CD8-positive, alpha-beta T cell (primary cell): ENCODE measurements at places on chromosomes 1 and 21.

DNA sequence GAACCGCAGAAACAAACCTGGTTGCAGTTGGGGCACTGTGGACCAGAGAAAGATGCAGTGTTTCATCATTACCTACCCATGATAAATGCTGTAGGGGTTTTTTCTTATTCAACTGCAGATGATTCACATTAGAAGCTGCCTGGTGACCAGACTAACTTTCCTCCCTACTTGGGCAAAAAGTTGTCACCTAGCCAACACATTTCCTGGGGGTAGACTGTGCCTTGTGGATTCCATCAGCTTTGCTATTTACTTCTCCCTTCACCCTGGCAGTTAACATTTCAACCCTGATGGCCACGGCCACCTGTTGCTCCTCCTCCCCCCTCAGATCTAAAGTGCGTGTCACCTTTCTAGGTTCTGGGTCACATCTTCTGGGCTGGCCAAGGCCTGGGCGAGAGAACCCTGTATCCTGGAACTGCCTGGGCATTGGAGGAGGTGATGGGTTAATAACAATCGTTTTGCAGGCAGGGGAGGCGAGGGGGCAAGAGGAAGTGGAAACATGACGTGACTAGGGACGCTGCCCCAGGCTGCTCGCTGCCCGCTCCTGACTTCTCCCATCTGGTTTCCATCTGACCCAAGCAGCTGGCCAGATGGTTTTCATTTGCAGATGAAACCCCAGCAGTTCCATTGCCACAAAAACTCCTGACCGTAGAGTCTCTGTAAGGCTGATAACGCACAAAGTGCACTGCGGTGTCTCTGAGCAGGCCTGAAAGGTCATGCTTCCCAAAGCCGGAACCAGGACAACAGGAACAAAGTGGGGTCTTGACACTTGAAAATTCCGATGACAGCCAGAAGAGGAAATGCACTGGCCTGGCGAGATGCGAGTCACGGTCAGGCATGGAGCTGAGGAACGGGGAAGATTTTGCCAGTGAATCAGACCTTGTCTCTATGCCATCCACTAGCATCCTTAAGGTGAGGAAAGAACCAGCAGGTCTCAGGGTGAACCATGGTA lies 36.6 kb downstream of the CAPZB start:
- DNase-seq = no peak

DNA sequence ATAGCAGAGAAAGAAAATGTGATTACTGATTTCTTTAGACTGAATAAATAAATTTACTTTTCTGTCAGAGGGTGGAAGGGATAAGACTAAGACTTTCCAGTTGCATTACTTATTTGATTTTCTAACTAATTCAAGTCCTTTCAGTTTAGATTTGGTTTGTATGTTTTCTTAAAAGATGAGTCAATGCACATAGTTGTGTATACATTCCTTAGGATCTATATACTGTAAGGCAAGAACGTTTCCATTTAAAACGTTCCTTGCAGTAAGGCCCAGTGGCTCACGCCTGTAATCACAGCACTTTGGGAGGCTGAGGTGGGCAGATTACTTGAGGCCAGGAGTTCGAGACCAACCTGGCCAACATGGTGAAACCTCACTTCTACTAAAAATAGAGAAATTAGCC lies 14.5 kb upstream of the SERTAD4 start:
- no peak for DNase-seq

- no peak for DNase-seq
These were observed 5.3 kb upstream of the TXNIP start for GRCh38 chr1:146001709-146002108.

- no peak for DNase-seq
These were observed 82.1 kb upstream of the ARHGAP29 start for GRCh38 chr1:94319319-94320102.

DNA sequence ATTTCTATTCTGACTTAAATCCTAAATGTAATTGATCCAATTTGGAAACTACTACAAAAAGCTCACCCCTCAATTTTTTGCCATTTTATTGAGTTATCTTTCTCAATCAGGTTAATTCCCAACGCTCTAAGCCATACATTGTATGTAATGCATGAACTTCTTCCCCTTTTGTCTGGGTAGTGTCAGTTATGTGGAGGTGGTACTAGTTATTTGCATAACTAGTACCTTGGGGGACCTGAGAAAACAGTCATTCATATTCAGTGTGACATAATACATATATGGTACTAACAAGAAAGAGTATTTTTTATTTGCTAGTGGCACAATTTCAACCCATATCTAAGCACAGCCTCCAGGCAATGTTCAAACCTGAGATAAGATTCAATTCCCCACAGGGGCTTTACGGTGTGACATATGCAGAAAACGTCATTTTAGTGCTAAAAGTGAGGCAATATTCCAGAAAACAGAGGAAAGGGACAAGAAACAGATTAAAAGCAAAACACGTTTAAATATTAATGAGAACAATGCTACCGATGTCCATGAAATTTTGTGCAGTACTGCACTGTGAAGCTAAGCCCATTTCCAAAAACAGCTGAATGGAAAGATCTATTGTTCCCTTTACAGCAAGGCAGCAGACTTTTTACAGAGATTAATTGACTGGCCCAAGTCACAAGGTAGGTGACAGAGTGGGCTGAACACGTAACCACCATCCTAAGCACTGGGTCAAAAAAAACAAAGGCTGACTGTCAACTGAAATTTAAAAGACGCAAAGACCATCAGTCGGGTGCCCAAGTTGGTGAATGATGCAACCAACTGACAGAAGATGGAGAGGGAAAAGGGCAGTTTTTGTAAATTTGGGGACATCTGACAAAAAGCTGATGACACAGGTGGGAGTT lies 1.4 kb downstream of the HLCS start:
- no peak for DNase-seq

GRCh38 chr1:228976316-228976715 lies 241.0 kb downstream of the RHOU start:
- DNase-seq = no peak

DNA sequence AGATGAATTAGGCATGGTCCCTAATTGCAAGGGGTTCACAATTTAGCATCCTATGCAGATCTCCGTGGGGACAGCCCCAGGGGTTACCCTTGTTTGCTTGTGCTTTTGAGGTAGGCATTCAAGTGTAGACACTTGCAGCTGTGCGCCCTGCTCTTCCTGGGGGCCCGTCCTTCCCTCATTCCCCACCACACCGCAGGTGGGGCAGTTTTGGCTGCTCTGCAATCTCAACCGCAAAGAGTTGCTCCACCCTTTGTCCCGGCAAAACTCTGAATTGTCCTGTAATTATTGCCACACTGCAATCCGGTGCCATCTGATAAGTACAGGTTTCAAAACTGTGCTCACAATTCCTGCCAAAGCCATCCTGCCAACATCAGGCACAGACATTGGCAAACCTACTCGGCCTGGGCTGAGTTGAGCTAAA lies 65.4 kb upstream of the LYST start:
- no peak for DNase-seq

GRCh38 chr1:53735681-53736080 lies 3.3 kb downstream of the GLIS1 start:
- no peak for DNase-seq

DNA sequence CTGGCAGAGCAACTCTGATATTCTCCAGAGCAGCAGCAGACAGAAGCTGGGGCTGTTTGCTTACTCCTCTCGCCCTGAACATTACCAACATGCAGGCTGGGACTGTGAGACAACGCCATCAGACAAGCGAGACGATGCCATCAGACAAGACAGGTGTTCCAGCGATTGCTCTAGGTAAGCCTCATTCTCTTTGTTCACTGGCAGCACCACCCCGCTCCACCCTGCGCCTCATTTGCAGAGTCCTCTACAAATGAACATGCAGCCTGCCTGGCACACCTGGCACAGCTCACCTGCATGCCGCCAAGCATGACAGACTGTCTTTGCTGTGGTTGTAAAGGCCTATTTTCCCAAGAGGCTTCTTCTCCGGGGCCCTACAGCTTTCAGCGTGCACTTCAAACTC lies 346.2 kb downstream of the SMYD3 start:
- DNase-seq = no peak

- no peak for DNase-seq
These were observed 338.7 kb downstream of the VAV3 start for GRCh38 chr1:107626073-107626796.

GRCh38 chr1:226397955-226398636 lies 9.8 kb downstream of the PARP1 start:
- no peak for DNase-seq

- peak; percentile 49 for DNase-seq
These were observed 1.8 kb downstream of the IFNAR2 start for GRCh38 chr21:33231526-33231925.

GRCh38 chr1:22612671-22613571 lies 23.5 kb upstream of the C1QA start:
- no peak for DNase-seq

DNA sequence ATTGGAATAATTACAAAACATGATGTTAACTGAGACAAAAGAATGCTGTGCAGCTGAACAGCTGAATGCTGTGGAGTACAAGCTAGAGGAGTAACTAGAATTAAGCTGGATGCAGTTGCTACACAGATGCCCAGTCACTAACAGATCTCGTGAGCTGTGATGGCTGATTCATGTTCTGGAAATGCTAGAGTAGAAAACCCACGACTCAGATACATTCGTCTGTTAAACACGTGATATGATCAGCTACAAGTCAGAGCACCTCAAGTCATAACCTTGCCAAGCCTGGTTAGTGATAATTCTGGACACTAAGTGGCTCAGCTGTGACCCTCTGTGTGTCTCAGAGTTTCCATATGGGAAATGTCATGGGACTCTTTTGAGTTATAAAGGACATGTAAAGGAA lies 89.7 kb upstream of the ESRRG start:
- DNase-seq = no peak

DNA sequence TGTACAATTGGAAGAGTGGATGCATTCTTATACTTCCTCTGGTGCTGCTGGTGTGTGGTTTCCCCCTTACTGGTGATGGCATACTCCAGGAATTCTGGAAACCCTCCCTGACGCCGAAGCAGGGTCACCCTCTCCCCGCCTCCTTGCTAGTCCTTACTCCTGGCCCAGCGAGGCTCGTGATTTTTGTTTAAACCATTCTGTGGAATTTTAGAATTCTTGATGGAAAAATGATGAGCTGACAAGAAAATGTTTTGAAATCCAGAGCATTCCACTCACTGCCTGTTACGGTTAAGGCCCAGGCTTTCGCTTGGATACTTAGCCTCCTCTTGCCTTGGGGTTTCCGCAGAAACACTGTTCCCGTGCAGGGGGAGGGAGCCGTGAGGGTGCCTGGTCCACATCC lies 41.1 kb downstream of the IL6R start:
- no peak for DNase-seq
